Cortex of kidney (tissue), 1 donor: ENCODE measurements at places on chromosomes 5 and 9.

DNA sequence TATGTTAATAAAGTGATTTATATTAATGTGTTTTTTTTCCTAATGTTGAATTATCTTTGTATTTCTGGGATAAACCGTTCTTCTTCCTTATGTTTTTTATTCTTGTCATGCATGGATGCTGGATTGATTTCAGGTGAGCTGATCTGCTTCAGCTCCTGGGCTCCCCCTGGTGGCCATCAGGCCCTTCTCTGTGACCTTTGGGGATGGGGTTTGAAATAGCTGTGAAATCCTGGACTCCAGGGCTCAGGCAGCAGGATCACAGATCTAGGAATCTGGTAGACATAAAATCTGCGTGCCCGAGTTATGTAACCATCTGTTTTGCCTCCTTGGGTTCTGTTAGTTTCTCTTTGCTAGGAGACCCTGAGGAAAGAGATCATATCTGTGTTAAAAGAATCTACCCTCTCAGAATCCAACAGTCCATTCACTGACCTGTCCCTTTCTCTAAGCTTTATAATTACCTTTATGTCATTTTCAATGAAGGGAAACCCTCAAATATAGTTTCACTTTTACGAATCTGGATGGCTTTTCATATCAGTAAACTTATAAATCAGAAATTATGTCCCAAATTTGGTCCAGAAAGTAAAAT is 12.2 kb upstream of the OR13J1 start:
- no peak for DNase-seq

- DNase-seq, result no peak
Observed at GRCh38 chr9:132647355-132647754, 22.4 kb downstream of the DDX31 start.

DNA sequence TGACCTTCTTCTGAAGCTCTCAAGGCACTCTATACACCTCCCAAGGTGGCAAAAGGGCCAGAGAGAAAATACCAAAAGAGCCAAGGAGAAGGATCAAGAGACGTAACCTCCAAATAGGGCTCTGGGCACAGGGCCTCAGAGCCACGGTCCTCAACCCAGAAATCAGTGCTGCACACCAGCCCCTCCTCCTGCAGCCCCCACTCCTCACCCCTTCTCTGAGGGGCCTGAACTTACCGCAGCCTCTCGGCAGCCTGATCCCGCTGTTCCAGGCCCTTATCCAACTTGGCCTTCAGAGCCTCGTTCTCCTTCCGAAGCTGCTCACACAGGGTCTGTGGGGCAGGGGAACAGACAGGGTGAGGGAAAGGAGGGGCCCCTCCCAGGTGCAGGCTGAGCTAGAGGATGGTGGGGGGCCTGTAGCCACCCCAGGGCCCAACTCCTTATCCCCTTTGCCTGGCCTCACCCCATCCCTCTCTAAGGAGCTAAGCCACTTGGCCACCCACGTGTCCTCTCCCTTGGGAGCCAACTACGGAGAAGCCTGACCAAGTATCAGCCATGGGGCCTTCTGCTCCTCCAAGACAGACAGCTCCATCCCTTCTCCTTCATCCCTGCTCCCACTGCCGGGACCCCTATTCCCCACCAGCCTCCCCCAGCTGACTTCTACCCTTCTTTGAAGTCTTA is 28.8 kb downstream of the TNIP1 start:
- DNase-seq, result no peak

DNA sequence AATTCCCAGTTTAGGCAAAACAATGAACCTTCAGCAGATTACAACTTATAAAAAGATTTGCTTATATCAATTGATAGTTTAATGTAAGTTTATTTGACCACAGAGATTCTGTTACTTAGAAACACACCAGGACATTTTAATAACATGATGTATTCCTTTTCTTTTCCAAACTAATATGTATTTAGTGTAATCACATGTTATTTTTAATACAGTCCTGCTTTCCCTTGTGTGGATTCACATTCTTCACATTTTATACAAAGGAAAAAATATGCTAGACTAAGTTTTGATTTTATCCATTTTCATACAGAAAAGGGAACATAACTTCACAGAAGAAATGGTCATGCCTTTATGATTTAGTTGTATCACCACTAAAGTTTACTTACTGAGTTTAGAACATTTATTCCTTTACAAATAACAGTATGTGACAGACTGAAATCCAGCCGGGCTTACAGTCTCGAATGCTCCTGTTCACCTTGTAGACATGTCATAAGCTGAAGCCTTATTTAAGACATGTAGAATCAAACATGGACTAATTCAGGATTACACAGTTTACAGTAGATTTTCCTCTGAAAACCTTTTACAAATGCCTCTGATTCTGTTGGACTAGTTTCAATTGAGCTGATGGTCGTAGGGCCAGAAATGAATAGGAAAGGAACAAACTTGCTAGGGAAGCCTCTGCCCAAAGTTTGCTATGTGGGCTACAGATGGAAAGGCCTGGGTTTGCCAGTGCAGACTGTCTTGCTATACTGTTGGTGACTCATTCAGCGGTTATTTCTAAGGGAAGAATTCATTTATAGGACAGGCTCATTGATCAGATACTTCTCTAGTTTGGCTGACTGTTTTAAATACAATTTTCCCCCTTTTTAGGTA is 6.6 kb upstream of the ASPN start:
- no peak for DNase-seq

DNA sequence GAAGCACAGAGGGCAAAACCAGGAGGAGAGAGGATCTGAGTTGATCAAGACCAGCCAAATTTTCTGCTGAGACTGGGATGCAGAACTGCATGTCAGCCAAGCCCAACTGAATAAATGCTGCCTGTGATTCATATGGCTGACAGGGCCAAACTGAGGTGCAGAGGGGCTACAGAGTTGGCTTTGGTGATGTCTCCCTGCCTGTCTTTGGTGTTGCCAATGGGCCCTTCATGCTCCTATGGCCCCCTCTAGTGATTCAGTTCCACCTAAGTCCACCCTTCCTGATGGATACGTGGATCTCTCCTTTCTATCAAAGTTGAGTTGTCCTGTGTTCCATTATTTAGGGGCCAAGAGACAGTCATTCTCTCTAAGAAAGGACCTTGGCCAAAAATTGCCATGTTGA is 163.6 kb upstream of the TLE4 start:
- DNase-seq, result no peak

DNA sequence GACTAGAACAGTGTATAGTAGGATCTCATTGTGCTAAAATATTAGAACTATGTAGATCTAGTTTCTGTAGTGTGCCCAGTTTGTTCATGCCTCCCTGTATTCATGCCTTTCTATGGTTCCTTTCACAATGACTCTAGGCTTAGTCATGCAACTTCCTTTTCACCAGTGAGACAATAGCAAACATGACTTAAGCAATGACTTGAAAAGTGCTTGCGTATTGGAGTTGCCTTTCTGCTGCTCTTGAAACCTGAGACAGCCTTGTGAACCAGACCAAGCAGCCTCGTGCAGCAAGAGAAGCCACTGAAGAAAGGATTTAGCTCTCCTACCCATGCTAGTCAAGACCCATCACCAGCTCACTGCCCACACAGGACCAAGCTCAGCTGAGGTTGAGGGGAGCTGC is 294.5 kb upstream of the TAS2R1 start:
- DNase-seq, result no peak

- DNase-seq, result no peak
Observed at GRCh38 chr9:125412166-125412565, 150.5 kb downstream of the GAPVD1 start.

DNA sequence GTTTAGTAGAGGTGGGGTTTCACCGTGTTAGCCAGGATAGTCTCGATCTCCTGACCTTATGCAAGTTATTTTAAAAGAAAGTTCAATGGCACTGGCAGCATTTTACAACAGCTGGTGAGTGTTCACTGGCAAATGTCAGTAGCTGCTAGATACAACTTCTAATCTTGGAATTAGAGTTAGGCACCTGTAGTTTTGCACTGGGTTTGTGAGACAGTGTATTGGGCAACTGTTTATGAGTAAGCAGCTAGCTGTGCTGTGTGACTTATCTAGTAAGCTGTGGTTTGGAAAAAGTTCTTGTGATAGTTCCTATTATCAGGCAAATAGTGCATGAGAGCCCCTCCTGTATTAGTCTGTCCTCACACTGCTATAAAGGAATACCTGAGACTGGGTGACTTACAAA is 61.5 kb downstream of the UBE2QL1 start:
- no peak for DNase-seq

- DNase-seq, result no peak
Observed at GRCh38 chr5:173399851-173400250, 71.6 kb upstream of the STC2 start.

GRCh38 chr5:107199756-107200155 is 471.0 kb downstream of the EFNA5 start:
- DNase-seq, result no peak

GRCh38 chr9:27929841-27930240 is 356.6 kb upstream of the C9orf72 start:
- no peak for DNase-seq

- DNase-seq, result no peak
Observed at GRCh38 chr5:59104400-59105127, 521.7 kb downstream of the RAB3C start.

- no peak for DNase-seq
Observed at GRCh38 chr5:120988491-120988890, 524.4 kb downstream of the PRR16 start.

GRCh38 chr9:24502206-24502937 is 43.3 kb downstream of the IZUMO3 start:
- DNase-seq, result no peak

- DNase-seq, result no peak
Observed at GRCh38 chr5:124951661-124952060, 205.2 kb upstream of the ZNF608 start.

- DNase-seq, result no peak
Observed at GRCh38 chr5:17157916-17158529, 59.4 kb upstream of the BASP1 start.

DNA sequence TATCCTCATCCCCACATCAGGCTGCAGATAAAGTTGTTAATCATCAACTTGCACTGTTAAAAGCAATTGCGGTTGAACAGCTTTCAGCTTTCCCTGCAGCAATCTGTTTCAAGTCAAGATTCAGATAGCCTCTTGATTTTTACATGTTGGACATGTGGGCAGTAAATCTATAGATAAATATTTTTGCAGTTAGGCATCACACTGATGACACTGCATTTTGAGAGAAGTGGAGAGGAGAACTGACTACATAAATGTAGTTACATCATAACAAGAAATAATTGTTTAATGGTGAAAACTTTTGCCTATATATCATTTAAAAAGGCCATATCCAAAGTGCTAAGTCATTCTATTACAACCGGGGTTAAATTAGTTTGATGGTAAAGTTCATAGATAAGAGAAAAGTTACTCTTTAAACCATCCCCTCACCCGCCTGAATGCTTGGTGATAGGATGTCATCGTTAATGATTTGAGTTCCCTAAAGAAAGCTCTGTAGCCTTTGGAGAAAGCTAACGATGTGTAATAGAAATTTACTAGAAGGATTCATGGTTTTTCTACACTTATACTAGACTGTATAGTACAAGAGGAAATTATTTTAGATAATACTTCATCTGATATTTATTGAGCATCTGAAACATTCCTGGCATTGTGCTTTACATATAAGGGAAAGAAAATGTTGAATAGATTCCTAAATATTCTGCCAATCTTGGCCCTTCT is 30.8 kb upstream of the ALDH1A1 start:
- no peak for DNase-seq

GRCh38 chr9:17757816-17758215 is 178.9 kb downstream of the SH3GL2 start:
- no peak for DNase-seq

DNA sequence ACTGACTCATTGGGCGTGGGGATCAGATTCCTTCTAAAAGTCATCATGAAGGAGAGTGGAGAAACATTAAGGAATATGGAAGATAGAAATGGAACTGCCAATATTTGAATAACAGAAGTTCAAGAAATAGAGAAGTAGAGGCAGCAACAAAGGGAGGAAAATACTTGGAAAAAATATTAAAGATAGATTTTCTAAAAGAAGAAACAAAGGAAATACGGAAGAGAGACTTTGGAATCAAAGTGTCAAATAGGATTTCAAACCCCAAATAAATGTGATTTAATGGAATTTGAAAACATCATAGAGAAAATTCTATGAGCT is 605.1 kb upstream of the KLF4 start:
- DNase-seq, result no peak

- DNase-seq, result no peak
Observed at GRCh38 chr9:94864862-94865509, 138.5 kb downstream of the AOPEP start.

DNA sequence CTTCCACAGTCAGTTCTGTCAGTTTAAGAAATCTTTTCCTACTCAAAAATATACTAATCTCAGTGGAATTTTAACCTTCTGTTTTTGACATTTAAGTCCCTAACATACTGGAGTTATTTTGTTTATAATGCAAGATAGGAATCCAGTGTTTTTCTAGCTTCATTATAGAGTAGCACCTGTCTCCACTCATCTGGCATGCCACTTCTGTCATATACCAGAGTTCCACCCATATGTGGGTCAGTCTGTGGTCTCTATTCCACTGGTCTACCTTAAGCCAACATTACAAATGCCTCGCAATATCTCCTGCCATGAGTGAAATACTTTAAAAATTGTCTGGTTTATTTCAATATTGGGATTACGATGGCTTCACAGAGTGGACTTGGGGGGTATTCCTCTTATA is 42.9 kb downstream of the RNF145 start:
- DNase-seq, result no peak

DNA sequence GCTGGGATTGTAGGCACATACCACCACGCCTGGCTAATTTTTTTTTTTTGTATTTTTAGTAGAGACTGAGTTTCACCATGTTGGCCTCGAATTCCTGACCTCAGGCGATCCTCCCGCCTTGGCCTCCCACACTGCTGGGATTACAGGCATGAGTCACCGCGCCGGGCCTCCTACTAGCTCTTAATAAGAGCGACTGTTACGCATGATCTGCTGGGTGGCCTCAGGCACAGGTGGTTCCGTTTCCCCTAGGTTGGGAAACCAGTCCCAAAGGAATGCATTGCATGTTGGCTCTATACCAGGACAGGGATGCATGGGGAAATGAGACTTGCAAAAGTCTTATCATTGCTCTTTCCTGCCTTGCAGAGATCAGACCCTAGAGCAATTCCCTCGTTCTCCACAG is 184.7 kb upstream of the PPP1R26 start:
- DNase-seq, result no peak

GRCh38 chr5:66744040-66744439 is 147.8 kb downstream of the MAST4 start:
- DNase-seq, result no peak

DNA sequence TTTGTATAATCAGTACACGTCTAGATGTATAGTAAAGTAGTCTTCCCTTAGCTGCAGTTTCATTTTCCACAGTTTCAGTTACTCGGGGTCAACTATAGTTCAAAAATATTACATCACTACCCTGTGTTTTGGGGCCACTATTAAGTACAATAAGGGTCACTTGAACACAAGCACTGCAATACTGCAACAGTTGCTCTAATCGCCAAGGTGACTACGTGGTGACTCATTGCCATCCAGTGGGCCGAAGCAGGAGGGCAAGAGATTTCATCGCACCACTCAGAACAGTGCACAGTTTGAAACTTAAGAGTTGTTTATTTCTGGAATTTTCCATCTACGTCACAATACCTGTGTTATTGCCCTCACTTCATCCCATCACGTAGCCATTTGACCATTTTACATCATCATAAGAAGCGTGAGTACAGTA is at the start of gene ARL14EPL:
ARL14EPL (plus strand) TSS at position 379 of the 424 bp plus-strand sequence. CDS start 18,994 bp downstream, outside the sequence.
- DNase-seq, result no peak

GRCh38 chr5:133807348-133807747 is 161.1 kb downstream of the C5orf15 start:
- DNase-seq, result no peak

GRCh38 chr5:54524704-54525103 is 7.1 kb downstream of the SNX18 start:
- DNase-seq, result no peak
